ENCODE measurements at places on chromosomes 3 and 15. TPM values are rescaled to one million over a fixed set of nuclear protein-coding genes. Genes with fewer than 3 reads are reported as not detected.

Gene IP6K2
- total RNA-seq = 50.4 TPM

DNA sequence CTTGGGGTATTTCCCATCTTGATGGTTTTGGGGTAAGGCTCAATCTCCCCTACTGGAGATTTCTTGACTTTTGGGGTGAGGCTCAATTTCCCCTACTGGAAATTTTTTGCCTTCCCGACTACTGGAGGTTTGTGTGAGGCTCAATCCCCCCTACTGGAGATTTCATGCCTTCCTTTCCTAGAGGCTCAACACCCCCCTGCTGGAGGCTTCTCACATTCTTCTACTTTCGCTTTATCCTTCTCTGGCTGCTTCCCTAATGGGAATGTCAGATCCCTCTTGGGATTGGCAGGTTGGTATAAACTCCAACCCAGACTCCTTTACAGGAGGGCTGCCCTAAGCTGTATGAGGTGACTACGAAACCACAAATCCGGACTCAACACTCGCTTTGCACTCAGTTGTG, 49.2 kb downstream of the KATNBL1 start:
- no peak for DNase-seq

DNA sequence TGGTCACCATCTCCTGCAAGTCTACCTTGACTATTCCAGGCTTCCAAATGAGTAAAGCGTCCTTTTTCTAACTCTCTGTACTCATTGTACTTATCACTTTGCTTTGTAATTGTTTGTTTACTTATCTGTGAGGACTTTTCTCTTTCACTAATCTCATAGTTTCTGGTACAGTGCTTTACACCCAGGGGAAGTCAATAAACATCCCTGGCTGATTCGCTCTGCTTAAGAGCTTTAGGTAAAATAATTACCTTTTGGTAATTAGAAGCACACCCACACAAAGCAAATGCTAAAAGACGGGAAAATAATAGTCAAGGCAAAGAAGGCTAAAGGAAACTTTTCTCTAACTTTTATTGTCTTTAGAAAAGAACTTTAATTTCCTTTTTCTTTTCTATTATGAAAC, 466.9 kb upstream of the ROBO1 start:
- no peak for DNase-seq

DNA sequence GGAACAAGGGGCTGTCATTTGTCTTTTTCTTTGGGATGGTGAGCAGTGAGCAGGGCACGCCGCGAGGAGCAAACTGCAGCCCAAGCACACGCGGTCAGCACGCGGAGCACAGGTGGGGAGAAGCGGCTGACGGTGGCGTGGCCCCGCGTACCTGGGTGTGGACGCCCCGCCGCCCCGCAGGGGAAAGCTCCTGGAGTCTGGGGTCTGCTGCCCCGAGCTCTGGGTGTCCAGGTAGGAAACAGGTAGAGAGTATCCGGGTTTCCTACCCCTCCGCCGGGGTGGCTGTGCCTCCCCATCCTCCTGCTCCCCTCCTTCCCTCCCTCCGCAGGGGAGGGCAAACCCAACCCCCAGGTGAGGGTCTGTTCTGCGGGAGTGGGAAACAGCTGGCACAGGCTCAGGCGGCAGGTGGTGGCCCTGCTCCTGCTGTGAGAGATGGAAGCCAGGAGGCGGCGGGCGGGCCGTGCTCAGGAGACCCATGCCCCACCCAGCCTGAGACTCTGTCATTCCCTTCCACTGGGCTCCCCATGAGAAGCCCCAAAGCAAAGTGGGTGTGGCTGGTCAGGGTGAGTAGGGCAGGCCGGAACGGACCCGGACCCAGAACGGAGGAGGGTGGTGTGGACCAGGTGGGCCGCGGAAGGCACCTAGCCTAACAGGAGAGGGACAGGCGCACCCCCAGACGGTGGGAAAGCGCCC, 56.9 kb upstream of the CGNL1 start:
- no peak for DNase-seq

DNA sequence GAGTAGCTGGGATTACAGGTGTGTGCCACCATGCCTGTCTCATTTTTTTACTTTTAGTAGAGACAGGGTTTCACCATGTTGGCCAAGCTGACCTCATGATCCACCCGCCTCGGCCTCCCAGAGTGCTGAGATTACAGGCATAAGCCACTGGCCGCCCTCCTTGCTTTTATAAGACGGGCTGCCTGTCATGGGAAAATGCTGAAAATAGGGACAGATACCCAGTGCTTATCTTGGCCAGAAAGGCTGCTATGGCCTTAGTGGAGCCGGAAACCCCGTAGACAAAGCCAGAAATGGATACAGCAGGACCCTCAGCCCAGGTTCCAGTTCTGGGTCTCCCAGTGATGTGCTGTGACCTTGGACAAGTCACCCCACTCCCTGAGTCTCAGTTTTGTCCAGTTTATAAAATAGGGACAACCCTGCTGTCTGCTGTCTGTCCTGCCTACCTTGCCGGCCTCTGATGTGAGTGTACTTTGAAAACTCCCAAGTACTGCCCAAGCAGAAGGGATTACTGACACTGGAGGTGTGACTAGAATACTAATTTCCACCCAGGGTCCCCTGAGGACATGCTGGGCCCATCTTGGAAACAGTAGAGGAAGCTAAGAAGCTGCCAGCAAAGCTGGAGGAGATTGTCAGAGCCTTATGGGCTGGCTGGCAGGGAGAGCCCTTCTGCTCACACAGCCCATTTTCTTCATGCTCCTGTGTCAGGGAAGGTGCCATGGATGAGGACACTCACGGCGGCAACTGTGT, 59.6 kb downstream of the BDH1 start:
- no peak for DNase-seq
